ENCODE measurements at places on chromosomes 11 and 22.

DNA sequence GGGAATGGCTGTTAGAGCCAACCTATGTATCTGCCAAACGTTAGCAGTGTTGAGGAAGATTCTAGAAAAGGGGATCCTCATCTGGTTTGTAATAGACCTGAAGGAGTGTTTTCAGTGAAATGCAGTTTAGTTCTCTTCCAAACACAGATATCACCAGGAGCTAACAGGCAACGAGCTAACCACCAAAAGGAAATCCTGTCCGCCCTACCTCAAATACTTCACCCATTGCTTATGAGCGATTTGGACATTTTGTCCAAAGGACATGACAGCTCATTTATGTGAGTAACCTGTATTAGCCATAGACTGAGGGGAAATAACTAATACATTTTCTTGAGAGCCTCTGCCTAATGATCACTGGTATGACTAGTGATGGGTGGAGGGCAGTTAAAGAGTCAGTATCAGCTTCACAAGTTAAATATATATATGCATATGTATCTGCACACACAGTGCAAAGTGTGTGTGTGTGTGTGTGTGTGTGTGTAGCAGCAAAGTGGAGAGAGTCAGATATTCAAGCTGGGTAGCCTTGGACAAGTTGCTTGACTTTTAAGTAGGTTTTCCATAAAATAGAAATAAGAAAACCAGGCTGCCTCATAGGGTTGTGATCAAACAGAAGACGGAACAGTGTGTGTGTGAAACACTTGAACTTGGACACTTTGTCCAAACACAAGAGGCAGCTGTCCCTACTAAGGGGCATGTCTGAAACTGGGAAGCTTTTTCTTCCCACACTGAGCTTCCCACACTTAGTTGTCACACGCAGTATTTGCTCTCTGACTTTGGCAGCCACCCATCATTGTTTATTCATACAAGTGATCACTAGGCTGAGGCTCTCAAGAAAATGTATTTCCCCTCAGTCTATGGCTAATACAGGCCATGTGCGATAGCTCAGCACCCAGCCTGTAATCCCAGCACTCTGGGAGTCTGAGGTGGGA lies 940 bp upstream of the C11orf91 start:
- DNase-seq = peak; percentile 72

- DNase-seq = peak; percentile 24
Observed at GRCh38 chr11:16787035-16787742, 48.7 kb downstream of the C11orf58 start.

- DNase-seq = no peak
Observed at GRCh38 chr22:26124991-26125725, 44.1 kb upstream of the SEZ6L start.

- no peak for DNase-seq
Observed at GRCh38 chr11:68255526-68255925, 16.2 kb downstream of the C11orf24 start.

DNA sequence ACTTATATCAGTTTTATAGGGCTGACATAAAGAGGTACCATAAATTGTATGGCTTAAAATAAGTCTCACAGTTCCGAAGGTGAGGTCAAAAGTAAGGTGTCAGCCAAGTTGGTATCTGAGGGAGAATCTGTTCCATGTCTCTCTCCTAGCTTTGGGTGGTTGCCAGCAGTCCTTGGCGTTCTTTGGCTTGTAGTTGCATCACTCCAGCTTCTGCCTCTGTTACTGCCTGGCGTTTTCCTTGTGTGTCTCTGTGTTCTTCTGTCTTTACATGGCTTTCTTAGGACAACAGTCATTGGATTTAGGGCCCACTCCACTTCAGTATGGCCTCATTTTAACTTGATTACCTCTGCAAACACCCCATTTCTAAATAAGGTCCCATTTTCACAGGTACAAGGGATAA lies 16.7 kb downstream of the MMP7 start:
- DNase-seq = peak; percentile 37

DNA sequence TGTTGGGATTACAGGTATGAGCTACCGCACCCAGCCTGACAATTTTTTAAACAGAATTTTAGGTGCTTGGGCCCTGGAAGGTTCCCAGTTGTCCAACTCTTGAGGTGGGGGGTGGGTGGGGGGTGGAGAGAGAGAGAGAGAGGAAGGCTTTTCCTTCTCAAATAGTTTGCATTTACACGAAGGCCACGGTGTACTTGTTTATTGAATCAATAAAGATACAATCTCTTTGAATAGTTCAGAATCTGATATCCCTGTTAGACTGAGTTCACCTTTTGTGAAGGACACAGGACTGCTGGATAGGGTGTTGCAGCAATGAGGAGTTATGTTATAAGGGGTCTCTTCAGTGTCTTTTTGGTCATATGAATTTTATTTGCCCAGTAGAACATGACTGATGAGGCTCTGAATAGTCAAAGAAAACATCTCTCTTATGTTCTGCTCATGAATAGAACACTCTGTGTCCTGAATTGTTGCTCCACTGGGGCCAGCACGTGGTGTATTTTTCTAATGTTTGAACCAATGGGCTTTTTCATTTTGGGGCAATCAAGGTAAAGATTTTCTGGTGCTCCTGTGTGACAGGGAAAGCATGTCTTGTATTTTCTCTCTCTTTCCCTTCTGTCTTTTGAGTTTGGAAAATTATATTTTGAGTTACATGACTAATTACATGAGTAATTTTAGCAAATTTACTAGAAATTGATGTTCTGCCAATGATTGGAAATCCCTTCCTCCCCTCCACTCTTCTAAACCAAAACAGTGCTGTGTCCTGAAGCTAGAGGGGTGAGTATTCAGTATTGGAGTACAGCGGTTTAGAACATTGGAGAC lies 61.7 kb downstream of the PTPRJ start:
- DNase-seq = no peak

DNA sequence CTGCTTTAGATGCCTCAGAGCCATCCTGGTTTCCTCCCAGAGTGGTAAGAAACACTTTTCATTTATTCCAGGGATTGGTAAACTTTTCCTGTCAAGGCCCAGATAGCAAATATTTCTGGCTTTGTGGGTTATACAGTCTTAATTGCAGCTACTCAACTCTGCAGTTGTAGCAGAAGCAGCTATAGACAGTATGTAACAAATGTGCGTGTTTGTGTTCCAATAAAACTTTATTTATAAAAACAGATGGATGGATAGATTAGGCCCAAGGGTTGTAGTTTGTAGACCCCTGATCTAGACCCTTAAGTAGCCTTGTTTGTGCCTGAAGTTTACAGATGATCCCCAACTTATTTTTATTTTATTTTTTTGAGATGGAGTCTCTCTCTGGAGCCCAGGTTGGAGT lies 17.9 kb downstream of the NNMT start:
- DNase-seq = no peak

- no peak for DNase-seq
Observed at GRCh38 chr11:73983741-73984538, 1.3 kb upstream of the UCP2 start.

DNA sequence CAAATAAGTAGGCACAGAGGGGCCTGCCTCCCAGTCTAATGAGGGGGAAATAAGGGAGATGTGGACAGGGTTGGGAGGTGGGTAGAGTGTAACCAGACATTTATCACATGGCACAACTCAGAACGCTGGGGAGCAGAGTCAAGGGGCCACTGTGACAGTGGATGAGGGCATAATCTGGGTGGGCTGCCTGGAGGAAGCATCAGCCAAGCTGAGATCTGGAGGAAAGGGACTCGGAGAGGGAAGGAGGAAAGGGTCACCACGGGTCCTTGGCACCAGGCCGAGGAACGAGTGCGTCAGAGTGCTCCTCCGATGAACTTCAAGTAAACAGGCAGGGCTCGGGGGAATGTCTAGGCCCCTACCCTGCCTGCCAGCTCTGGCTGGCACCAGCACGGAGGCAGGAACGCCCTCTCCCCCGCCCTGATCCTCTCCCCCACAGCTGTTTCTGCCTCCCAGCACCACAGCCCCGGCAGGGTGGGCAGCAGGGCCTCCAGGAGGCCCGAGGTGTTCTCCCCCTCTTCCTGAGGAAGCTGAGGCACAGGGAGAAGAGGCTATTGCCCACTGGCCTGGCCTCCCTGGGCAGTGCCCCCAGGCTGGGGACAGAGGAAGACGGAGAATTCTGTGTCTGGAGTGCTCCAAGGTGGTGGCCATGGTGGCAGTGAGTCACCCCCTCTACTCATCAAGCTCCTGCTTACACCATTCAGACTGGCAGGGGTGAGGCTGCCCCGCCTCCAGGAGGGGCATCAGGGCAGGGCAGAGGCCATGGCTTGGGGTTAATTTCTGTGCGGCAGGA lies 4.2 kb downstream of the ALDH3B1 start:
- peak; percentile 76 for DNase-seq

Measured in fibroblast of skin of back (primary cell).